ENCODE measurements at places on chromosomes 16 and 17.

DNA sequence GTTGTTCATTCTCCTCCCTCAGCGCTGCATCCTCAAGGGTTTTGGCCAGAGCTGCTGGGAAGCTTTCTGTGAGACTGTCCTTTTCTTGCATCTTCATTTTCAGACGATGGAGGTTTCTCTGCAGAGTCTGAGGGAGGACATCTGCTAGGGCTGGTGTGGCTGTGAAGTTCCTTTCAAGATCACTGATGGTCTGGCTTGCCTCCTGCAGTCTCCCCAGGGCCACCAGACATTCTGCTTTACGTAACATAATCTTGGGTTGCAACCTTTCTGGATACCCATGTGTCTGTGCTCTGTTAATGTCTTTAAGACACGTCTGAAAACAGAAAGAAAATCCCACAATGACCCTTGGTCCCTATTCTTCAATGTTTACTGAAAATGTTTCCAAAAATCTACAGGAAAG lies 29.0 kb downstream of the SMYD4 start:
- no peaks in the 10 kb centered on the region for H3K4me1 ChIP-seq
- no peak overlapping the region for H3K27ac ChIP-seq
- H3K27me3 ChIP-seq = no peaks in the 10 kb centered on the region
- no peak overlapping the region for H3K4me3 ChIP-seq
- H3K36me3 ChIP-seq = peaks cover 9% of the 10 kb centered on the region
- DNase-seq = no peak

DNA sequence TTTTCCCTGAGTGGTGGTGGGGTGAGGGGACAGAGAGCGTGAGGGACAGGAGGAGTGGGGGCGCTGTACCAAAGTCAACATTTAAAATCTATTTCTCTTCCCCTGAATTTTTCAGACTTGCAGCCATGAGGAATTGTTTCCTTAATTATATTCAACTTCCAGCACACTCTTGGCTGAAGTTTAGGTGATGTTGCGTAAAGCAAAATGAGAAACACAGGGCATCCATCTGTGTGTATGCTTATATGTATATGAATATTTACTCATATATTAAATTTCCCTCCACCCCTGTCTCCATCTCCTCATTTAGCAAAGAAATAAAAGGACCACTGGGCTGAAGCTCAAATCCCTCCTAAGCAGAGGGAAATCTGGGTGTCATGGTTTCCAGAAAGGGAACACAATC lies 218.1 kb downstream of the XYLT1 start:
- H3K4me1 ChIP-seq = no peaks in the 10 kb centered on the region
- H3K36me3 ChIP-seq = no peaks in the 10 kb centered on the region
- no peak overlapping the region for H3K4me3 ChIP-seq
- no peaks in the 10 kb centered on the region for H3K27me3 ChIP-seq

GRCh38 chr17:64498308-64499203 lies 1.7 kb upstream of the POLG2 start:
- peaks cover 27% of the 10 kb centered on the region for H3K36me3 ChIP-seq
- H3K27me3 ChIP-seq = no peaks in the 10 kb centered on the region
- peaks cover 14% of the 10 kb centered on the region for H3K4me1 ChIP-seq
- no peak for DNase-seq
- no peak overlapping the region for H3K4me3 ChIP-seq

GRCh38 chr16:83995754-83996153 lies 27.7 kb downstream of the NECAB2 start:
- H3K4me3 ChIP-seq = no peak overlapping the region
- no peaks in the 10 kb centered on the region for H3K4me1 ChIP-seq
- H3K36me3 ChIP-seq = no peaks in the 10 kb centered on the region
- peak; percentile 13 for DNase-seq

DNA sequence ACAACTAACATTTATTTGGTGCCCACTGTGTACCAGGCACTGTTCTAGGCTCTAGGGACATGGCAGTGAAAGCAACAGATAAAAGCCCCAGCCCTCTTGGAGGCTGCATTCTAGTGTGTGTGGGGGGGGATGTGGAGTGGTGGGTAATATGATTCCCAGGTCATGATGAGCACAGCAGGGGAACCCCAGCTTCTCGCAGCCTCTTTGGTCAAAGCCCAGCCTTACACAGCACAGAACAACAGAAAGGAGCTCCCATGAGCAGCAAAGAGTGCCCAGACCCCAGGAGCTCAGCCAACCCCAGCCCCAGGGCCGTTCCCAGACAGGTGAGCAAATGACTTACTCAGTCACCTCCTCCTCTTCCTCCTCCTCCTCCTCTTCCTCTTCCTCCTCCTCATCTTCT lies 21.9 kb downstream of the CNGB1 start:
- H3K4me1 ChIP-seq = no peaks in the 10 kb centered on the region
- no peak overlapping the region for H3K4me3 ChIP-seq
- no peaks in the 10 kb centered on the region for H3K36me3 ChIP-seq
- DNase-seq = no peak
- H3K27me3 ChIP-seq = no peaks in the 10 kb centered on the region

GRCh38 chr17:63537001-63537400 lies 13.3 kb upstream of the DCAF7 start:
- H3K27me3 ChIP-seq = no peaks in the 10 kb centered on the region
- H3K4me3 ChIP-seq = no peak overlapping the region
- no peak for DNase-seq
- H3K4me1 ChIP-seq = peaks cover 7% of the 10 kb centered on the region
- H3K27ac ChIP-seq = no peak overlapping the region

DNA sequence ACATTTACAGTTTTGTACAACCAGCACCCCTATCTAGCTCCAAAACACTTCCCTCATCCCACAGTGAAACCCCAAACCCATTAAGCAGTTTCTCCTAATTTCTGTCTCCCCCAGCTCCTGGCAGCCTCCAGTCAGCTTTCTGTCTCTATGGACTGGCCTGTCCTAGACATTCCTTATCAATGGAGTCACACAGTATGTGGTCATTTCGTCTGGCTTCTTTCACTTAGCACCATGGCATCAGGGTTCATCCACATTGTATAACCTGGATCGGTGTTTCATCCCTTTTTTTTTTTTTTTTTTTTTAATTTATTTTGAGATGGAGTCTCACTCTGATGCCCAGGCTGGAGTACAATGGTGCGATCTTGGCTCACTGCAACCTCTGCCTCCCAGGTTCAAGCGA lies 68.5 kb downstream of the ZDHHC7 start:
- no peaks in the 10 kb centered on the region for H3K4me1 ChIP-seq
- H3K36me3 ChIP-seq = no peaks in the 10 kb centered on the region
- H3K27me3 ChIP-seq = no peaks in the 10 kb centered on the region

DNA sequence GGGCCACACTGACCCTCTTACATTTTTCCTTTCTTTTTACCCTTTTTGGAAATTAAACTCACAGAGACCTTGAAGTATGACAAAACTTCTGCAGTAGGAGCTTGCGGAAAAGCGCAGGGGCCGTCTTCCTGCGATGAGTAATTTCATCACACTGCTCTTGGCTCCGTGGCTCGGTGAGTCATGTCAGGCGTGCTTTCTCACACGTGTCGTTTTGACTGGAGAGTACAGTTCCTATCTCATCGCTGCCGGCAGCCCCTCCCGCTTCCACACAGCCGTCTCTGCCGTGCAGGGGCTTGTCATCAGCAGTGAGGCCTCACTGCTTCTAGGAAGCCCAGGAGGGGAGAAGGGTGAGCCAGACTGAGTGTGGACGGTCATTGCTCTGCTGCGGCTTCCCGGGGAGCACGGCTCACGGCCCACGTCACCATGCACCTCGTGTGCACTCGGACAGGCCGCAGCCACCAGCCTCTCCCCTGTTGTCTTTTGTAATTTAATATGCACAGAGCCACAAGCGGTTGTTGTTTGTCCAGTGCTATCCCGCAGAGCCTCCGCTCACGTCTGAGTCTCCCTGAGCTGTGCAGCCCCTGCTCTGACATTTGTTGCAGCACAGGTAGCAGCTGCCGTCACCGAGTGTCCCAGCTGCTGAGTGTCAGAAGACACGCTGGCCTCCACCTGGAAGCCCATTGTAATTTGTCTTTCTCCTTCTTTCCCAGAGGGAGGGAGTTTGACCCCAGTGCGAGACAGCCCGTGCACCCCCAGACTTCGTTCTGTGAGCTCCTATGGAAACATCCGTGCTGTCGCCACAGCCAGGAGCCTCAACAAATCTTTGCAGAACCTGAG lies 99.4 kb upstream of the CHMP6 start:
- H3K4me1 ChIP-seq = no peaks in the 10 kb centered on the region
- DNase-seq = peak; percentile 31
- H3K27ac ChIP-seq = no peak overlapping the region
- H3K27me3 ChIP-seq = no peaks in the 10 kb centered on the region

DNA sequence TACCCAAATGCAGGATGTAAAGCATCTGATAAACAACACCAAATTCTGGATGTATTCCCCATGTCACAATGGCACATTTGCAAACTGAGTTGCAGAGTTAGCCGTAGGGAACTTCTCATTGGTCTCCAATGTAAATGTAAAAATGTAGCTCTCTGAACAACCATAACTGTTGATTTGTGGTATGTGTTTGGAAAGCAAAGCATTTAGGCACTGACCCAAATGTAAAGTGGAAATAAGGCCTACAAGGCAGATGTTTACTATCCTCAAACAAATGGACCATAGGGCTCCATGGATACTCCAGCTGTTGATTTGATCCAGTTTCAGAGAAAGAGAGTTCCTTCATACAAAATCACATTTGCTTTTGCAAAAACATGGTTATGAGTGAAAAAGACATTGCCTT lies 223.0 kb upstream of the ELAC2 start:
- H3K36me3 ChIP-seq = no peaks in the 10 kb centered on the region
- H3K27me3 ChIP-seq = no peaks in the 10 kb centered on the region
- no peaks in the 10 kb centered on the region for H3K4me1 ChIP-seq
- H3K27ac ChIP-seq = no peak overlapping the region

- no peaks in the 10 kb centered on the region for H3K36me3 ChIP-seq
- DNase-seq = no peak
- no peak overlapping the region for H3K27ac ChIP-seq
- no peak overlapping the region for H3K4me3 ChIP-seq
- H3K27me3 ChIP-seq = no peaks in the 10 kb centered on the region
These were observed 608.0 kb upstream of the CDH8 start for GRCh38 chr16:62644030-62644812.

DNA sequence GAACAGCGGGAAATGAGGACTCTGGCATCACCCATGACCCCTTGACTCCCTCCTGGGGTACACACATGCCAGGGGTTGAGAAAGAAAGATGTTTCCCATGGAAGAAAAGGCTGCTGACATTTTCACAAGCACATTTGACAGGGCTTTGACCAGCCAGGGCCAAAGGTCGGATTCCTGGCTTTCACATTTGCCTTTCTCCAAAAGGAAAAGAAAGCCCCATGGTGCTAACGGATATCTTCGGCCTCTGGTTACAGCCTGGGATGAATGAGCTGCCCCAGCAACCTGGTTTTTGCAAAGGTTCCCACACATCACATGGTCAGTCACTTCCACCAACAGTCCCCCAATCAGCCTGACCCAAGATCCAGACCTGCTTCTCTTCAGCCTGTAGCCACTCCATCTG lies 478.2 kb upstream of the CDH11 start:
- no peak overlapping the region for H3K27ac ChIP-seq
- no peaks in the 10 kb centered on the region for H3K4me1 ChIP-seq
- H3K36me3 ChIP-seq = no peaks in the 10 kb centered on the region
- no peaks in the 10 kb centered on the region for H3K27me3 ChIP-seq
- H3K4me3 ChIP-seq = no peak overlapping the region
- DNase-seq = no peak

DNA sequence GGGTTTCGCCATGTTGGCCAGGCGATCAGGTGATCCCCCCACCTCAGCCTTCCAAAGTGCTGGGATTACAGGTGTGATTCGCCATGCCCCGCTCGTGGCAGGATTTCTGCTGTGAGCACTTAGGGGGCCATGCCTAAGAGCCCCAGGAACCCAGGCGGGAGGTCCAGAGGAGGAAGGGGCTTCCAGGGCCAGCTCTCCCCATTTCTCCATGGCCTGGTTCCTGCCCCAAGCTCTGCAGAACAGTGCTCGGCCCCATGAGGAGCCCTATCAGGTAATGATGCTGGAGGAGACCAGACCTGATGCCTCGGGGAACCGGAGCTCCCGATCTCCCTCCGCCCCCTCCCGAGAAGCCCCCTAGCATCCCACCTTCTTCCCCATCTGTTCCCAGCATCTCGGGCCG lies 53.6 kb downstream of the RMI2 start:
- no peak overlapping the region for H3K4me3 ChIP-seq
- DNase-seq = no peak
- H3K27me3 ChIP-seq = no peaks in the 10 kb centered on the region
- H3K4me1 ChIP-seq = no peaks in the 10 kb centered on the region
- no peaks in the 10 kb centered on the region for H3K36me3 ChIP-seq

DNA sequence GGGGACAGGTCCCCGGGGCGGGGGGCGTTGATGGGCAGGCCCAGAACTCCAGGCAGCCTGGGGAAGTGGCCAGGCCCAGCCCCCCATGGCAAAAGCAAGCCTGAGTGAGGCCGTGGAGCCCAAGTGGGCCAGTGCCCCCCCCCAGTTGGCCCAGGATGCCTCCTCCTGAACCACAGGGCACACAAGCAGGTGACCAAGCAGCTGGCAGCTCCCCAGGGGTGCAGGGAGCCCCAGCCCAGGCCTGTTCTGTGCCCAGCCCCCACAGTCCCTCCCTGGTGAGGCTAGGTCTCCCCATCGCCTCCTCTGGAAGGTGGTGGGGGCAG lies 38.2 kb upstream of the PVALEF start:
- no peak for DNase-seq
- no peaks in the 10 kb centered on the region for H3K4me1 ChIP-seq
- H3K27ac ChIP-seq = no peak overlapping the region
- no peaks in the 10 kb centered on the region for H3K36me3 ChIP-seq
- H3K27me3 ChIP-seq = no peaks in the 10 kb centered on the region

DNA sequence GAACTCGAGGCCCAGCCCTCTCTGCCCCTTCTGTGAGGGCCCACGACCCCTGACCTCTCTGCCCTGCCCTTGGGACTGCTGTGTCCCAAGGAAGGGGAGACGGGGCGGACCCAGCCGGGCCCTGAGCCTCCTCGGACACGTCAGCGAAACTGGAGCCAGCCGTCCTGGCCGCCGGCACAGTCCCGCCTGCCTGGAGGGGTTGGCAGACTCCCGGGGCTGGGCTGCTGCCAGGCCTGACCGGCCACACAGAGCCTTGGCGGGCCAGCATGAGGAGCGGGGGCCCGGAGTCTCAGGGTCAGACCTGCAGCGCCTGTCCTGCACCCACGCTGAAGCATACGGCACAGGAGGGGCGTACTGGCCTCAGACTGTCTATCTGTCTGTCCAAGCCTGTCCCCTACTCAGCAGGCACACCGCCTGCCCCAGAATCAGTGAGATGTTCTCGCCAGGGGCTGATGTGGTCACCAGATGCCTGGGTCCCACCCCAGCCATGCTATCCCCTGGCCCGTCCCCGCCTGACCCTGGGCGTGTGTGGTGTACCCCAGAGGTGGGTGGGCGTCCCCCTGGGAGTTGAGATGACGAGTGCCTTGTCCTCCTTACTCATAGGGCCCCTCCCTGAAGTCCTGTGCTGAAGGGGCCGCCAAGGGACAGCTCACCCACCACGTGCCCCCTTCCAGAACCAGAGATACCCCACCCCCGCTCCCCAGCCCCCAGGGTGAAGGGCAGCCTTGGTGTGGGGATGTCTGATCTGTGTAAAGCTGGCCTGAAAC lies 4.7 kb downstream of the VASN start:
- H3K4me1 ChIP-seq = peaks cover 36% of the 10 kb centered on the region
- H3K27me3 ChIP-seq = no peaks in the 10 kb centered on the region
- H3K36me3 ChIP-seq = no peaks in the 10 kb centered on the region
- DNase-seq = peak; percentile 80
- peak overlapping the region; percentile 51 for H3K27ac ChIP-seq
- no peak overlapping the region for H3K4me3 ChIP-seq

GRCh38 chr17:56475116-56475515 lies 118.4 kb upstream of the NOG start:
- no peaks in the 10 kb centered on the region for H3K4me1 ChIP-seq
- DNase-seq = no peak
- H3K4me3 ChIP-seq = no peak overlapping the region
- no peak overlapping the region for H3K27ac ChIP-seq
- H3K36me3 ChIP-seq = no peaks in the 10 kb centered on the region

GRCh38 chr17:2396568-2397246 lies 4.2 kb downstream of the MNT start:
- peak overlapping the region; percentile 97 for H3K27ac ChIP-seq
- no peaks in the 10 kb centered on the region for H3K27me3 ChIP-seq
